ENCODE measurements at places on chromosomes 2 and 18. TPM values are rescaled to one million over a fixed set of nuclear protein-coding genes. Genes with fewer than 3 reads are reported as not detected.
A peak's percentile ranks its signal among the peaks of the same experiment; 100 is the strongest.

Gene LRRTM1
- total RNA-seq = not detected

Gene ACMSD
- total RNA-seq = not detected

Gene RAB27B
- 0.42 TPM for total RNA-seq

Gene C1QL2
- not detected for total RNA-seq

Gene ERFE
- 1.6 TPM for total RNA-seq

DNA sequence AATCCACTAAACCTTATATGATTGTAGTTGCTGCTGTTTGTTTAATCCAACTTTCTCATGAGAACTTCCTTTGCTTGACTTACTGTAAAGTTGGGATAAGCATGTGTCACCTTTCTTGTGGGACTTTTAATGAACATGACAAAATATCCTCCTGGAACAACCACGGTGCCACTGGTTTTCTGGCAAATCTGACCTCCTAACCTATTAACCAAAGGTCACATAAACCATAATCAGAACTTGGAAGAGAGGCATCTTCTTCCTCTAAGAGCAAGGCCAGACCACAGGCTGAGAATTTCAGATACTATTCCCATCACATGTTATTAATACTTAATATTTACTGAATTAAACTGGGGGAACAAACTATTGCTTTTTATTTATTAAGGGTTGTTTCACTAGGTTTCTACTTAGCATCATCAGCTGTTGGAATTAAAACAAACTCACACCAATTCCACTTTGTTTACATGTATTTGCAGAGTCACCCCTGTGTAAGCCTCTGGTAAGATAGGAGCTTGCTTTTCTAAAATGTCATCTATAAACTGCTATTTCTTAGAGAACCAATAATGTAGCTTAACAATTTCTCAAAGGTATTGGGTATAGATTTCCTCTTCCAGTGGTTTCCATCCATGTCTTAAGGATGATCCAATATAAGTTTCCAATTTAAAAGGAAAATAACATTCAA is 2.2 kb downstream of the SLC40A1 start:
- DNase-seq = no peak

GRCh38 chr18:74633652-74634352 is 36.1 kb downstream of the ZNF407 start:
- DNase-seq = no peak

DNA sequence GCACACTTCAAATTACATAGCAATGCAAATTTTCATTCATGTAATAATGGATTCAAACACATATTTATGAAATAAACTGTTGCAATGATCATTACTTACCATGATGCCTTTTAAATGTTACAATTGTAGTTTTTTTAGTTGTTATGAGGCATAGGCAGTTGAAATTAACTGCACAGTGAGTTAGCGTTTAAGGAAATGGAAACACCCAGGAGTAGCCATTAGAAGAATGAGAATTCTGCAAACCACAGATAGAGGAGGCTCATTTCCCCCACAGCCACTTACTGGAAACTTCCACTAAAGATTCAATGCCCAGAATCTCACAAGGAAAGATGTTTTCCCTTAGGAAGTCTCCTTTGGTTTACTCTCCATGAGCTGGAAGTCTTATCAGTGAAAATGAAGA is 8.4 kb downstream of the ARL4C start:
- DNase-seq = no peak

DNA sequence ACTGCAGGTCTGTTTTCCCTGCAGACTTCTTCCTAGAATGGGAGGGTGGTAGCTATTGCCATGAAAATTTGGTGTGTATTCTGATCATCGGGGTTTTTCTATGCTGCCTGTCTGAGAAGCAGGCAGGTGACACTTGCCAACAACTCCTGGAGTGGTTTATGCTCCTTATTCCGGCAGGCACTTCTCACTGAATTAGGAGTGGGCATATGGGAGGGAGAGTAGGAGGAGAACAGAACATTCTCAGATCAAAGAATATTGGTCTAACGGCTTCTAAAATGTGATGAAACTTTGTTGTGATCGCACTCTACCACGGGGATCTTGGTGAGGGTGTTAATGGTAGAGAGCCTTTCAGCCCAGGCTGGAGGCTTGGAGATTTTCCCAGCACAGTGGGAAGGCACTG is 480.8 kb downstream of the PLCL1 start:
- DNase-seq = no peak

DNA sequence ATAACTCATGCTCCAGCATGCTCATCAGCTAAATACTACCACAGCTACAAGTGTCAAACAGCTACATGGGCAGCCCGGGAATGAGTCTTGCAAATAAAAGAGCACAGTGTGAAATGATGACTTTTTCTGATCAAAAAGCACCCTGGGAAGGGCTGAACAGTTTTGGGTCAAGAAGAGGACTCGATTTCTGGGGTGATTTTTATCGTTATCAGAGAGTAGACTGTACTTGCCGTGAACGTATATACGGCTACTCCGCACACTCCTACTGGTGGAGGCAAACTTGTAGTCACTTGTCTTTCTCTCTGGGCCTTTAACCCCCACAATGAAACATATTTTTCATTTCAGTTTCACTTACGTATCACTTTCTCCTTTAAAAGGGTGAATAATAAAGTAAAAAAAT is 54.4 kb downstream of the NCKAP5 start:
- no peak for DNase-seq

DNA sequence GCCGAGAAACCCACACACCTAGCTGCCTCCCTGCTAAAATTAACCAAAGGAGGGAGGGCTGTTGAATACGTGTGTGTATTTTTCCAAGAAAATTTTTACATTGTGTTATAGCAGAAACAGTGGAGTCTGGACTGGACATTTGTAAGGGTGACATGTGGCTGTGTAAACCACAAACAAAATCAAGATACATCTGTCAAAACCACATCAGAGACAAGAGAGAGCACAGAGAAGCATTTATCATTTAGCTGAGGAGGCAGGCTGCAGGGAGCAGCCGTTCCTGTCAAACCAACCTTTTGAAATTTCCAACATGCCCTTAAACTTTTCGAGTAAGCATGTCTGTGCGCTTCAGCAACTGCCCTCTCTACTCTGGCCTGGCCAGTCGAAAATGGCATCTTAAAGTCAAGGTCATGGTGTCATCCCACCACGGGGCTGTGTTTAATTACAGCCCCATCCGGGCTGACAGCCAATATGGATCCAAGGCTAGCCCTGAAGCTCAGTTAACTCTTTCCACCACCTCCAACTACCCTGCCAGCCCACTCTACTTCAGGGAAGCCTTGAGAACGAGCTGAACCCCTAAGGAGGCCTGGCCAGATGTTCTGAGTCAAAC is 8.4 kb downstream of the BCL11A start:
- DNase-seq = no peak

DNA sequence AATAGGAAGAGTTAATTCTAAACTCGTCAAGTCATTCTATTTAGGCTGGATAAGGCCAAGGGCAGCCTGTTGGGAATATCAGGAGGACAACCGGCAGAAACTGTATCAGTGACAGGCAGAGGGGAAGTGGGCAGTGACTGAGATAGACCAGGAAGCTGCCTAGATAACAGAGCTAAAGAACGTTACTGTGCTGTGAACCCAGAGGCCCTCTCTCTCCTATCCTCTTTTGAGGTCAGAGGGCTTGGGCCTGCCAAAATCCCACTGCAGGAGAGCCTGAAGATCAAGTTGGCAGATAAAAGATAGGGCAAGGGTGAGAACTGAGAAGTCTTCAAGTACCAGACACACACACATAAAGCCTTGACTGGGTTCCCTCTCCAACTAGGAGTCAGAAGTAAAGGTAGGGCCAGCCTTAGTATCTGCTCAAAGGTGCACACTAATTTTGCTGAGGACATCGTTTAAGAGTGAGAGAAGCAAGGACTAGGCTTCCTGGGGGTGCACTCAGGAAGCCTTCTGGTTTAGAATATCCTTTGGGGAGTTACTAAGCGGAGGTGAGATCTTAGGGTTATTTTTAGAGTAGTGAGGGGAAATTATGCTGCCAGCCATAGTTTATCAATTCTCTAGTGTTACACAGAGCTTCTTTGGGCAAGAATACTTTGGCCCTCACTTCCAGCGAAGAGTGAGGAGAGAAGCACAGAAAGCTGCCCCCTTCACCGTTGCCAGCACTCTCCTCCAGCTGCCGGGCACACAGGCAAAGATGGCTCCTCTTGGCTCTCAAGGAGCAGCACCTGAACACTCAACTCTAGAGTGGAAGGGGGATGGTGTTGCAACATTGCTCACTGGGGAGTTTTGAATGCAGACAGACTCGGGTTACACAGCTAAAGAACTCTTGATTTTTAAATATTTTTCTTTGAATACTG is 9.8 kb downstream of the CAVIN2 start:
- no peak for DNase-seq

GRCh38 chr18:58535340-58536201 is 93.3 kb downstream of the ALPK2 start:
- no peak for DNase-seq

- DNase-seq = peak; percentile 29
Observed at GRCh38 chr2:177396703-177397460, 4.3 kb downstream of the AGPS start.

- DNase-seq = no peak
Observed at GRCh38 chr2:2762913-2763312, 431.8 kb upstream of the MYT1L start.

DNA sequence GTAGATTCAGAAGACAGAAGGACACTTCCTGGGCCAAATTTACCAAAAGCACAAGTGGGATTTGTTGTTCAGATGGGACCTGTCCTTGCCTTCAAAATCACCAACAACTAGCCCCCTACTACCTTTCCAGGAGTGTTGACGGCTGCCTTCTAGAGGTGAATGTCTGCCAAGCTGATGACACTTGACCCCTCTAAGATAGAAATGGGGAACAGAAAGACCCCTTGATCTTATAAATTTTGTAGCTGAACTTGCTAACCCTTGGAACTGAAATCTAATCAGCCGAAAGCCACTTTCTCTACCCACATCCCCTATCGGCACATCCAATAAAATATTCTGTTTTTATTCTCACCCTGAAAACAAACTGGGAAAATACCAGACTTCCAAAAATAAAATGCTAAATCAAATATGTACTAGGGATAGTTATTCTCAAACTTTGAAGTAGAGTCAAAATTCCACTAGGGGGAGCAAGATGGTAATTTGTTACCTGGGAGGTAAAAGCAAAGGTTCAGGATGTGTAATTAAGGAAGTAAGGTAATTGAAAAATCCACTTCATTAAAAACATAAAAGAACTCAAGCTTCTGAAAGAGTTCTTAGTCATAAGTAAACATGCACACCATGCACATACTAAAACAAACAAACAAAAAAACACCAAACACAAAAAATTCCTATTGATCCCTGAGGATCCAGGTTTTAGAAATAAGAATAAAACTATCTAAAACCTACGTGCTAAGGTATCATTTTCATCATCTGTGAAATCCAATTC is 119.2 kb downstream of the ANKRD44 start:
- DNase-seq = no peak

DNA sequence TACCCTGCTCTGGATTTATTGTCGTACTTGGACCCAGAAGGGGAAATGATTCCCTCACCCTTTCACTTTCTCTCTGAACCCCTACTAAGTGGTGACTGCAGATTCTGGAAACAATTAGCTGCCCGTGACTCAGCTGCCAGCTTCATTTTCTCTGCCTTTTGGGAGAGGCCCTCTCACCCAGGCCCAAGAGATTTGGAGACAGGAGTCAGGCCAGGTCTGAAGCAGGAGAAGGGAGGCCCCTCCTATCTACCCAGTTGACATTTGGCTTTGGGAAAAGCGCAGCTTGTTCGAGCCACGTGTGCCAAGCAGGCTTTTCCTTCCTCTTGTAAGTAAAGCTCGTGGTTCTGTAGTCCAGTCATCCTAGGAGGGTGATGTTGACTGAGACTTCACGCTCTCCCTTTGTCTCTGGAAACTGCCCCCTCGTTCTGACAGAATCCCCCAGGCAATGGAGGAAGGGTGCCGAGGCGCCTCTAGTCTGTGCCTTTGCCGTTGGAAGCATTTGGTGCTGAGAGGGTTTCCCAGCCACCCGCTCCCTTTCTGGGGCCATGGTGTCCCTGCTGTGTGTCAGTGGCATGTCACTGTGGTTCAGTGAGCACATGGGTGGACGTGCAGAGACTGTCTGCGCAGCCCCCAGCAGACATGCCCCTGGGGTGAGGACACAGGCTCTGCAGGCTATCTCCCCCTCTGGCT is 8.6 kb downstream of the OXER1 start:
- DNase-seq = no peak

- no peak for DNase-seq
Observed at GRCh38 chr2:164719996-164720941, 99.0 kb upstream of the GRB14 start.

DNA sequence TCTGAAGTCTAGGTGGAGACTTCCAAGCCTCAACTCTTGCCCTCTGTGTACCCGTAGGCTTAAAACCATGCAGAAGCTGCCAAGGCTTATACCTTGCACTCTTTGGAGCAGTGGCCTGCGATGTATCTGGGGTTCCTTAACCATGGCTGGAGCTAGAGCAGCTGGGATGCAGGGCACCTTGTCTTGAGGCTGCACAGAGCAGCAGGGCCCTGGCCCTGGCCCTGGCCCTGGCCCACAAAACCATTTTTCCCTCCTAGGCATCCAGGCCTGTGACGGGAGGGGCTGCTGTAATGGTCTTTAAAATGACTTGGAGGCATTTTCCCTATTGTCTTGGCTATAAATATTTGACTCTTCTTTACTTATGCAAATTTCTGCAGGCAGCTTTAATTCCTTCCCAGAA is 19.2 kb downstream of the SERPINB4 start:
- no peak for DNase-seq

DNA sequence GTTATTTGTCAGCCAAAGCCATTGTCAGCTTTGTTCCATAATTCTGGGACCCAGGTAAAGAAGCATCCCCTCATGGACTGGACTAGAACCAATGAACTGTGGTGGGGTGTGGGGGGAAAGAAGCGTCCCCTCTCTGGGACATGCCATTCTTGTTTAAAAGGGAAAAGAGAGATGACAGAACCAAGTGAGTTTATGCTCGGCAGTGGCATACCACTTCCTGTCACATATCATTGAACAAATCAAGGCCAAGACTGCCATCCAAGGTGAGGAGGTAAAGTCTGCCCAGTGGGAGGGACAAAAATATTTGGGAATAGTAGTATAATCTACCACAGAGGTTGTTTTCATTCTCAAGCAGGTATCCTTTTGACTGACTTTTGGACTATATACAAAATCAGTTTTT is 4.7 kb upstream of the GLS start:
- DNase-seq = no peak

DNA sequence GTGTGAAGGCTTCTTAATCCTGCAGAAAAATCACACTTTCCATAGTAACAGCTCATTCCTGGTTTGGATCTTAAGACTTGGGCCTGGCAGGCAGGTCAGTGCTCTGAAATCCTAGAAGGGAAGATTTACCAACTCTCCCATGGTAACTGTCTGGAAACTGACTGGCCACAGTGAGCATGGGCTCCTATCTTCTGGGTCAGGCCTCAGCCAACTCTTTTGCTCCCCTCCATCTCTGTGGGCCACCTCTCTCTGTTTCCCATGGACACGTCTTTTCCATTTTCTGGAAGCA is 86.7 kb downstream of the ACAA2 start:
- DNase-seq = no peak
